Esophagus squamous epithelium (tissue), 5 donors: ENCODE measurements at places on chromosomes 1 and 21.

DNA sequence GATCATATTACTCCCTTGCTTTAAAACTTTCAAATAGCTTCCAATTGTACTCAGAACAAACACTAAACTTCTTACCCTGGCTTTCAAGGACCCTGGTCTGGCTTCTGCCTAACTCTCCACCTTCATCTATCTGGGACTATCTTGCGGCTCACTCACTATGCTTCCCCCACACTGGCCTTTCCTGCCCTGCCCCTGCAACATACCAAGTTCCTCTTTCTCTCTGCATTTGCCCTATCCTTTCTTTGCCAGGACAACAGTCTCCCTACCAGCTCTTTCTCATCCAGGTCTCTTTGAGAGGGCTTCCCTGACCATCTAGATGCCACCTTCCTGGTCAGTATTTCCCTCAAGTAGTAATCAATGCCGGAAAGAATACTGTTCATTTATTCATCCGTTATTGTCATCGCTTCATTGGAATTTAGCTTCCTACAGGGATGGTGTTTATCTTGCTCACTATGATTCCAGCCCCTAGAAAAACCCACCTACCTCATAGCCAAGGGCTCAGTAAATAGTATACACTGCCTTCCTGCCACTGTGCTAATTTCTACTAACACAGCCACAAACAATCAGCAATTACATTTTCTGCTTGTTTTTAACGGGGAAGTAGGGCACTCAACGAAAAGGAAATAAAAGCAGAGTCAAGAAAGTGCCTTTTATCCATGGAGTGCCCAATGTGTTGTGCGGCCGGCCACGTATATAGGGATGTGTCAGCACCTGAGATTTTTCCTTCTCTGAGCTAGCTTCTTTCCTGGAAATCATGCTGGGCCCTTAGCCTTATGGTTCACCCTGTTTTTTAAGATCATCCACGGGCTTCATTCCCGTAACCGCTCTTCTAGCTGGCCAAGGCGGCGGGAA lies 521 bp upstream of the CDC7 start:
- DNase-seq, result no peak

DNA sequence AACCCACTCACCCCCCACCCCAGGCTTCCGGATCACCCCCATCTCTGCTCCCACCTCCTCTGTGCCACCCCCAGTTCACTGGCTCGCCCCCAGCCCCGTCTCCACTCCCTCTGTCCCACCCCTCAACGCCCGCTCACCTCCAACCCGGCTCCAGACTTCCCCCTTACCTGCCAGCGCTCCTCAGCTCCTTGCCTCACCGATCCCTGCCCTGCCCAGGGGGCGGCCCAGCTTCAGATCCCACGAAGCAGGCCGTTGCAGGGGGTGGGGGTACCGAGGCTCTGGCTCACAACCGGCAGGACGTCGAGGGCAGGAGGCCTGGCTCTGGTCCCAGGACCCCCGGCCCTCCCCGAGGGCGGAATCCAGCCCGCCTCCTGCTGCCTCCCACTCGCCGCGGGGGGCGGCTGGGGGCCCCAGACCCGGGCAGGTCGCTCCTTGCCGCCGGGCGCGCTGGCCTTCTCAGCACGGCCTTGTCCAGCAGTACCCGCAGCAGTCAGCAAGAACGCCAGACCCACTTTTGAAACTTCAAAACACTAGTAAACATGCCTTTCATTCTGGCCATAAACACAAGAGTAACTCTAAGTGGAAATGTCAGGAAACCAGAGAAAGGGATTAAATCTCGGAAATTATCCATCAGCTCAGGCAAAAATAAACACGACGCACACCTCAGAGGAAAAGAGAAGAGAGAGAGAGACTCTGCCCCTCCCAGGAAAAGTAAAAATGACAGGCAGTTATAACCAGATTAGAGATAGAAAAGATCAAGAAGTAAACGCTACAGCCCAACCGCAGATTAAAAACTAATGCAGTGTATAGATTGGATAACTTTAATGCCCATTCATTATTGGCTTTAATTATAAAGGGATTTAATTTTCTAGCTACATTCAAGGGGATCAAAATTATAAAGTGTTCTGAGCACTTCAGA lies 1.0 kb upstream of the FAM89A start:
- DNase-seq, result no peak

- no peak for DNase-seq
These were observed 16.1 kb downstream of the H6PD start for GRCh38 chr1:9250411-9251381.

DNA sequence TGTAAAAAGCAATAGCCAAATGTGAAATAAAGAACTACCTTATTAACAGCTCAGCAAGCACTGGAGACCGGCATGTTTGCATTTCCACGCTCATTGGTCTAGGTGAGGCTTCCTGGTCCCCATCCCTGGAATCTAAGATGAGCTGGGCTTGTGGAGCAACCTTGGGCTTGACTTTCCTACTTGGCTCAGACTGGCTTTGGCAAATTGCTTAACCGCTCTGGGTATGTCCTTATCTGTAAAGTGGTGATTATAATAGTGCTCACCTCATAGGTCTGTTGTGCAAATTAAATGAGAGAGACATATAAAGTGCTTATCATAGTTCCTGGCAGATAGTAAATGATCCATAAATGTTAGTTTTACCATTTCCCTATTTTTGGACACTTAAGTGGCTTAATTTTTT lies 49.4 kb upstream of the CACNA1E start:
- no peak for DNase-seq

GRCh38 chr1:4105300-4105880 lies 205.3 kb upstream of the C1orf174 start:
- DNase-seq, result no peak

GRCh38 chr1:5410652-5411051 lies 581.6 kb downstream of the NPHP4 start:
- no peak for DNase-seq

DNA sequence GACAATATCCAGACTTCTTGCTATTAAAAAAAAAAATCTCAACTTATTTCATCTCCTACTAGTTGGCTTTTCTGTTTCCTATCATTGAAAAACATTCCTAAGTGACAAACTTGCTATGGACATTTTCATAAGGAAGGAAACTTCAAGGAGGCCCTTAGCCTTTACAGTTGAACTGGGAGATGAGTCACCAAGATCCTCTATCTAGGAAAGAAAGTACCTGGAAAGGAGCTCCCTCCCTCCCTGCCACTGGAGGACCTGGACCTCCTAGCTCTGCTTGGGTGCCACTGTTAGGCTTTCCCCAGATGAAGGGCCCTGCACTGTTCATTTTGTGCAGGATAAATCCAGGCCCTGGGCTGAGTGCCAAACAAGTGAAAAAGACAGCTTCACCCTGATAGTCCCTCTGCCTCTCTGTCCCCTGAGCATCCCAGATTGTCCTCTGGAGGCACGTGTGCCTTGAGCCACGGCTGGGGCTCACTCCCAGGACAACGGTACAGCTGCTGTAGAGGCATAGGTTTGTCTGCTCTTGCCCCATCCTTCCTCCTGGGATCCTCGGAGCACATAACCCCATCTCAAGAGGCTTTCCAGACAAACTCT lies 40.2 kb upstream of the SOX13 start:
- DNase-seq, result no peak

DNA sequence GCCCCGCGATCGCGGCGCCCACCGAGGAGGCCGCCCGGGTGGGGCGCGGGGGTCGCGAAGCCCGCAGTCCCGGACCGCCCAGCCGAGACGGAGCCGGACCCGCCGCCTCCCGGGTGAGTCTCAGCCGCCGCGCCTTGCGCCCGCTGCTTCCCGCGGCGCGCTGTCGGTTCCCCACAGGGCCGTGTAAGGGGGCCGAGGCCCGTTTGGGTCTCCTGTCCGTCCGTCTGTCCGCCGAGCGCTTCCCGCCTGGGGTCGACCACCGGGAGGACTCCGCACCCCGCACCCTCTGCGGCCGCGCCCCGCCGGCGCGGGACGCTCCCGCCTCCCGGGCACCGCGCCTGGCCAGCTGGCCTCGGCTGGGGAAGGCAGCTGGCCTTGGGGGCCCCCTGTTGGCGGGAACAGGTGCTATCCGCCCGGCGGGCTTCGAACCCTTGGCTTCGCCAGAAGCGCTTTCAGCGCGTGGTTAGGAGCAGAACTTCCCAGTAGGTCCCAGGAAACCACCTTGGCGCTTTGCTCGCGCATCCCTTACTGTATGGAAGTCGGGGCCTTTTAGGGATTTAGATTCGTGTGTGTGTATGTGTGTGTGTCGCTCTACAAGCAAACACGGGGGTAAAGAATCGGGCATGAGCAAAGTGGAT lies 414 bp downstream of the TMEM51 start:
- no peak for DNase-seq

GRCh38 chr21:37268186-37268503 lies 1.0 kb upstream of the VPS26C start:
- DNase-seq, result no peak

- peak; percentile 17 for DNase-seq
These were observed at the start of gene HPCAL4 for GRCh38 chr1:39691383-39692151. TSS of gene HPCAL4 (minus strand) at chr1:39691433. CDS start at chr1:39684603, 6,830 bp downstream.

GRCh38 chr1:156407344-156407743 lies 38.3 kb downstream of the RHBG start:
- DNase-seq, result no peak

DNA sequence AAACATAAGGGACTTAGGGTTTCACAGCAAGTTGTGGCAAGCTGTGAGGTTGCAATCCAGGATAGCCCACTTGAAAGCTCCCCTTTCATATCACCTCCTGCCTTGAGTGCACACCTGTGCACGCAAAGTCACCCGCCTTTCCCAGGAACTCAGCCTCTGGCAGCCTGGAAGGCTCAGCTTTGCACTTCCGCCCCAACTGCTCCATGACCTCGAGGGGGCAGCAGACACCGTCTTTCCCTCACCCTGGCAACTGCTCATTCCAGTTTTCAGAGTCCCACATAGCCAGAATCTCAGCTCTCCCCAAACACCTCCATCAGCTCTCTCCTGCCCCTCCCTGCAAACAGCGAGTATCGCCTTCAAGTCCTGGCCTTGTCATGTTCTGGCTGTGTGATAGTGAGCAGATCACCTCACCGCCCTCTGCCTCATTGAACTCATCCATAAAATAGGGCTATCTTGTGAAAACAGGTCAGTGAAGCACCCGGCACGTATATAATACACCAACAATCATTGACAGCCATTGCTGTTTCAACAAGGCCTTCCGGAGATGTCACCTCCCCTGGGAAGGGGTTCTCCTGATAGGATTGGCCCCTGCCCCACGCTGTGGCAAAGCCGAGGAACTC lies 32.2 kb upstream of the EPB41 start:
- no peak for DNase-seq

- DNase-seq, result no peak
These were observed 477 bp downstream of the ICMT start for GRCh38 chr1:6235296-6235677.

DNA sequence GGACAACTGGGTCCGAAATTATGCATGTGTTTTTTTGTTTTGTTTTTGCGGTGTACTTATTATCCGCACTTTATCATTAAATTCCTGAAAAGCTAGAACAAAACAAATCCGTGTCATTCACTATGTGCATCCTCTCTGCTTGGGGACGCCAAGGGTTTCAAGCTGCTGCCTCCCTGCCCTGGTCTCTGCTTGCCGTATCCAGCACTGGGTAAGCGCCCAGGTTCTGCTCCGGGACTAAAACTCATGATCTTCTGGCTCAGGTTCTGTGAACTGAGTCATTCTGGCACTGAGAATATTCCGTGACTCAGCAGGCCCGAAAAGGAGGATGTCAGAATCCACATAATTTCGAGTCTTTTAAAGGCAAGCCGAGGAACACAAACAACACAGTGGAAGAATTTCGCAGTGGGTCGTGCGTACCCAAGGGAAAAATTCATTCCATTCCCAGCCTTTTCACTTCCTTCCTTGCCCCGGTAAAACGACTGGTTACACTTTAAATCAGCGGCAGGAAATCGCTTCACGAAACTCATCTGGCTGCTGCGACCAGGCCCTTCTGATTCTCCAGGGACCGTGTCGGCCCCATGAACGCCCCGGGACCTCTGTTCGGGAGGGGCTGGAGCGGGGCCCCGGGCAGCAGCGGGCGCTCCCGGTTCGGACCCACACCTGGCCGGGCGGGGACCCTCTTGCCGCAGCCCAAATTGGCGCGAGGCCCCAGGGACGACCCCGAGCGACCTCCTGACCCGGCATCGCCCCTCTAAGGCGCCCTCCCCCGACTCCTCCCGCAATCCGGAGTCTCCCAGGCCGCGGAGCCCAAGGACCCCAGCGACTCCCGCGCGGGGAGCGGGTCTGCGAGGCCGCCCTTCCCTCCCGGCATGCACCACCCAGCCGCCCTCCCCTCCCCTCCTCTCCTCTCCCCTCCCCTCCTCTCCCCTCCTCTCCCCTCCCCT lies 746 bp upstream of the LAMC1 start:
- DNase-seq, result no peak

- DNase-seq, result no peak
These were observed 7.2 kb downstream of the KCNN3 start for GRCh38 chr1:154862907-154863306.

GRCh38 chr1:63790989-63791388 lies 17.2 kb downstream of the ROR1 start:
- DNase-seq, result no peak

- no peak for DNase-seq
These were observed 112.8 kb downstream of the EDEM3 start for GRCh38 chr1:184641894-184642293.

- DNase-seq, result no peak
These were observed 111.1 kb downstream of the TLR5 start for GRCh38 chr1:223031733-223032601.

- DNase-seq, result no peak
These were observed 1.2 kb downstream of the SH3GLB1 start for GRCh38 chr1:86705665-86705985.

- no peak for DNase-seq
These were observed 61.2 kb downstream of the EYA3 start for GRCh38 chr1:28027238-28027637.

DNA sequence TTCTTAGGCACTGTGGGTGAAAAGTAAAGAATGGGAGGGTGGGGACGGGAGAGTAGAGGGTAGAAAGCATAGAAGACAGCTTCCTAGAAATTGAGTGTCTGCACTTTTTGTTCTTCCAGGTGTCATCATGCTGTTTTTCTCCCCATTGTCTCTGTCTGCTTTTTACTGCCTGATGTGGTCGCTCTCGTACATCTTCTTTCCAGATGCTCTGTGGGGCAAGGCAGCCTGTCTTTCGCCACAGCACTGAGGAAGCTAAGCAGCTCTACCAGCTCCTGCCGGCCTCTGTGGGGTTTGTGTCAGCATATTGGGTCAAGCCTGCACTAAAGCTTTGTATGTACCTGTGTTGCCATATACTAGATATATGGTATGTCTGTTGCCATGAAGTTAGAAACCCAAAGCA lies 13.2 kb downstream of the TMEM269 start:
- DNase-seq, result no peak

- no peak for DNase-seq
These were observed 276.6 kb downstream of the SETD4 start for GRCh38 chr21:35783721-35784120.
